ENCODE measurements at places on chromosomes 4 and X.

DNA sequence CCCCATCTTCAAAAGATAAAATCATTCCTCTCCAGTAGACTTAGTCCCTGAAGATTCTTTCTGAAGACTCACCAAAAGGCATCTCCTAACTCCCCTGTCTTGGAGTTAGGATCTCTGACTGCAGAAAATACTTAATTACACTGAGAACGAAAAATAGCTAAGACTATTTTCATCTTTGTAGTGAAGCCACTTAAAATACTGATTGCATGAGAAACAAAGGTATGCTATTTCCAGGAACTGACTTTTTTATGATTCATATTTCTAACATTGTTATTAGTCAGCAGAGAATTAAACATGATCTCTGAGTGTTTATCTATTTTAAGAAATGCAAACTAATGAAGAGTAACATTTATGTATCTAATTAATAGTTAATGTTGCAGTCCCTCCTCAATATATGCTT, 71.8 kb upstream of the NR3C2 start:
- no peak for DNase-seq

DNA sequence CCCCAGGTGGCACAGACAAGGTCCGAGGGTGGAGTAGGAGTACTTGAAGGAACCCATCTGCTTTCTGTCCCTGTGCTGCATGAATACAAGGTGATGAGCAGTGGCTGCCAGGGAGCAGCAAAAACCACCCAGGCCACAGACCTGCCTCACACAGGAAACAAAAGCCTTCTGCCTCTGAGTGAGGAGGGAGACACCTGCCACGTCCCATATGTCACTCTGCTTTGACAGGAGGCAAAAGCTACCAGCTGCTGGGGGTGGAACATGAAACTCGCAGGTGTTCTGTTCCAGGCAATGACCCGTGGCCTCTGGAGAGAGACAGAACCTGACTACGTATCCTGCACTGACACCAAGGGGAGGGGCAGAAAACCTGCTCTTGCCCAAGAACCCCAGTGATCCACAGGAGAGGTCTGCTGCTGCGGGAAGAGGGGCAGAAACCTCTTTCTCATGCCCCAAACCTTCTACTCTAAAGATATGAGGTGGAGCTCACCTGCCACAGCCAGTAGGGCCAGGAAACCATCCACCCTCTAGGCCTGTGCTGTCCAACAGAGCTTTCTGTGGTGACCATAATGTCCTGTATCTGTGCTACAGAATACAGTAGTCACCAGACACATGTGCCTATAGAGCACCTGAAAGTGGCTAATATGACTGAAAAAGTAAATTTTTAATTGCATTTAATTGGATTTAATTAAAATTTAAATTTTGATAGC, 172.9 kb downstream of the PRDM5 start:
- DNase-seq: no peak

GRCh38 chr4:20483416-20483815, 216.8 kb upstream of the PACRGL start:
- no peak for DNase-seq

GRCh38 chr4:153420361-153420760, 45.8 kb upstream of the TMEM131L start:
- no peak for DNase-seq

DNA sequence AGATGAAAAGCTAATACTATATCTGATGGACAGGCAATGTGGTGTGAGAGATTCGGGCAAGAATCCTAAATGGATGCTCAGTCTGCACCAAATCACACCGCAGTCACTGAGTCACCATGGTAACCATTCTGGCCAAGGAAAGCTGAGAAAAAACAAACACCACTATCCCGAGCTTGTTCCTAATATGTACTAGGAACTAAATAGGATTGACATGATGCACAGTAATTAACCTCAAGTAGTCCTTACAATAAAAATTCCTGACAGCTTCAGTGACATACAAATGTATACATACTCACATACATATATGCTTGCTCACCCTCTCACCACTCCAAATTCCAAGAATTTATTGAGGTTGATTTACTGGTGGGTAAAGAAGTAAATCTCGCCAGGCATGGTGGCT, 1.1 kb upstream of the RAB40A start:
- DNase-seq: no peak

GRCh38 chrX:135481696-135482179, 38.7 kb upstream of the INTS6L start:
- no peak for DNase-seq

DNA sequence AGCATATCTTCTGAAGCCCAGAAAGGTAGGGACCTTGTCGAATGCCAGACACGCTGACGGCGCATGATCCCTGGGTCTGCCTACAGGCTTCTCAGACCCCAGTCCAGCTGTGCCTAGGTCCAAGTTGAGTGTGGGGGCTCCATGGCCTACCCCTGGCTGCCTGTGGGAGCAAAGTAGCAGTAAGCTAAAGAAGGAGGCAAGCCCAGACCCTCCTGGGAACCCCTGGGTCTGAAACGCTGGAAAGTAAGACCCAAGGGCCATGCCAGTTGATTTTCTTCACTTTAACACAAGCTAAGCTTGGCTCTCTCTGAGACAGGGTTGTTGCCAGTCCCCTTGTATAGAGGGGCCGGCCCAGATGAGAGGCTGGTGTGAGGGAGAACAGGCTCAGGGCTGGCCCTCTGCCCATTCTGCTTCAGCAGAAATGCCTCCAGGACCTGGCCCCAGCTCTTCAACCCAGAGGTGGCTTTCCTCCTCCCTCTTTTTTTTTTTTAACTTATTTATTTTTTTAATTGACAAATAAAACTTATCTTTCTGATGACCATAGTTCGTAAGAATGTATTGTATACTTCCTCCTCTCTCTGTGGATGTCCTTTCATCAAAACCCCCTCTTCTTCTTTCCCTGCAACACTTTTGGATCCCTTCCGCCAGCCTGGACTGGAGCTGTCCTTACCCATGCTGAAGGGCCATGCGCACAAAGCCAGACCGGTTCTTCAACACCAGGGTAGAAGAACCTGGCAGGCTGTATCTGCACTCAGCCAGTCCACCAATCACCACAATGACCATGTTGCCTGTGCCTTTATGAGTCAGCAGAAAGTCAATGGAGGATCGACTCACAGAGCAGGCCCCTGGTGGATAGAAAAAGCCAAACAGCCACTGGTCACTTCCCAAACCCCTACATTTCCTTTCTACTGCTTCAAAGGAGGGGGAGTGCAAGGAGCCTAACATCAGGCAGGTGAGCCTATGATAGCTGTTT, 7.1 kb downstream of the AWAT2 start:
- no peak for DNase-seq

DNA sequence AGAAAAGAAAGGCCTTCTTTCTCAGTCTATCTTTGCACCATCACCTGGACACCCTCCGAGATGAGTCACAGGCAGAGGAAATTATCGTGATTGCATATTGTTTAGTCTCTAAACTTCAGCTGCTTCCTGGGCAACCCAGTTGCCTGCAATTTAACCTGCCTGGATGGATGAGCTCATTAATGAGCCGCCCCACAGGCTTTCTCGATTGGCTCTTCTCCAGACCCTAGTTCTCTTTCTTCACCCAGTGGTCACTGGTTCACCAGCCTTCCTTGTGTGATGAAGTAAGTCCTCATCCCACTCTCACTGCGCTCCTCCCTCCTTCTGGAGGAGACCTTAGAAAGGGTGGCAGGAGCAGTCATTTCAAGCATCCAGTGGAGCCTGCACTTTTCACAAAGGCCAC, 94.4 kb downstream of the SOWAHB start:
- peak; percentile 84 for DNase-seq

DNA sequence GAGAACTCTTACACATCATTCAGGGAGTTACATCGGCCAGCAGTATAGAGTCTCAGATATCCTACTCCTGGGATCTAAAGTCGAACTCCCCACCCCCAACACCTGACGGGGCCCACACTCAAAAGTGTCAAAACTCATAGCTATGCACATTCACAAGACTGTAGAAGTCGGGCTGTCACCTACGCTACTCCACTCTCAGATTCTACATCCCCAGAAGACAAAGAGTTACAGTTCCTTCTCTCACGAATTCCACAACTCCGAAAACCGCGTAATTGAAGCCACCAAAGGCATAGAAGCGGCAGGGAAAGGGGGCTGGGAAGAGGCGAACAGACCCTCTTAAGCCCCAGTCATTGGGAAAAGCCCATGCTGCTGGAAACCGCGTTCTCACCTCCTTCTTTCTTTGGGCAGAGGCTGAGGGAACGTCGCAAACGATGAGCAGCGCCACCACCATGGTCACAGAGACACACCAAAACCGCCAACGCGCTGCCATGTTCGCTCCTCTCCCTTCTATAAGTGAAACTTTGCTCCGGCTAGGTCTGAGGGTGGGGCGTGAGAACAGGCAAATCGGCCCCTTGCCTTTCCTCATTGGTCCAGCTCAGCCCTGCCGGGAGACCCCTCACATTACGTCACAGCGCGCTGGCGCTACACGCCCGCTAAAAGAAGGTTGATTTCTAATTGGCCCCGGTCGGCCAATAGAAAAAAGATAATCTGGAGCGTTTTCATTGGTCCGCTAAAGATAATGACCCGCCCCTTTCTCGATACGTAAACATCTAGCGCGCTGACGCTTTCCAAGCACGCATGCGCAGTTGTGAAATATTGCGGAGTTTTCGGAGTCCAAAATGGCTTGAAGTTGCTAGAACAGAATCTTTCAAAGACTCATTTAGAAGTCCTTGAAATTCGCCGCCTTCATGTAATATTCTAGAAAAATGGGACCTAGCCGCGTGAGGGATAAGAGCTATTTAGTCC, at the start of gene MAGT1:
MAGT1 (minus strand) TSS at position 515 of the 966 bp plus-strand sequence; CDS start at position 490, 25 bp downstream.
- DNase-seq: peak; percentile 96

DNA sequence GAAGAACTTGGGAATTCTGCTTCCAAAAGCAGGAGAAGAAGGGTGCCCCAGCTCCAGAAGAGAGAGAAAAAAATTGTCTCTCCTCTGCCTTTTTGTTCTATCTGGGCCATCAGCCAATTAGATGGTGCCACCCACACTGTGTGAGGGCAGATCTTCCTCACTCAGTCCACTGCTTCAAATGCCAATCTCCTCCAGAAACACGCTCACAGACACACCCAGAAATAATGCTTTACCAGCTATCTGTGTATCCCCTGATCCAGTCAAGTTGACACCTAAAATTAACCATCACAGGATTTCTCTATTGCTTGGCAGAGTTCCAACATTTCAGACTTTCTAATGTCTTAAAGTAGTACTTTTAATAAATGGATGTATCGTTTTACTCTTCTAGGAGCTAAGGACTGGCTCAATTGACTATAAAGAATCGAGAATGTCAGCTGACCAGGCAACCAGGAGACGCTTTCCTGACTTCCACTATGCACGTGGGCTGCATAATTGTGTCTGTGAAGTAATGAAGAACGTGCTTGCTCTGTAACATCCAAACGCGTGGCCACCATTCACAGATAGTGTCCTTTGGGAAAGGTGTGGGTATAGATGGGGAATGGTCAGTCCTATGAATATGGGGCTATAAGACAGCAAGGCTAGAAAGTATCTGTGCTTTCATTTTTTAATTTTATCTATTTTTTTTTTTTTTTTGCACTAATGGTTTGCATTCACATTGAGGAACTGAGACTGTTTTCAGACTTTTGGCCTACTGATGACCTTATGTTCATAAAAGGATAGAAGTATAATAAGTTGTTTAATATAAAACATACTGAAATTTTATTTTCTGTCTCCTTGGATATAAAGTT, 9.9 kb upstream of the SMIM20 start:
- DNase-seq: no peak

- DNase-seq: no peak
Measured at GRCh38 chr4:139368998-139369397, 66.7 kb upstream of the NDUFC1 start.

GRCh38 chrX:41014776-41015360, 70.4 kb upstream of the USP9X start:
- DNase-seq: peak; percentile 83

- DNase-seq: no peak
Measured at GRCh38 chr4:158315706-158316105, 105.4 kb downstream of the TMEM144 start.

DNA sequence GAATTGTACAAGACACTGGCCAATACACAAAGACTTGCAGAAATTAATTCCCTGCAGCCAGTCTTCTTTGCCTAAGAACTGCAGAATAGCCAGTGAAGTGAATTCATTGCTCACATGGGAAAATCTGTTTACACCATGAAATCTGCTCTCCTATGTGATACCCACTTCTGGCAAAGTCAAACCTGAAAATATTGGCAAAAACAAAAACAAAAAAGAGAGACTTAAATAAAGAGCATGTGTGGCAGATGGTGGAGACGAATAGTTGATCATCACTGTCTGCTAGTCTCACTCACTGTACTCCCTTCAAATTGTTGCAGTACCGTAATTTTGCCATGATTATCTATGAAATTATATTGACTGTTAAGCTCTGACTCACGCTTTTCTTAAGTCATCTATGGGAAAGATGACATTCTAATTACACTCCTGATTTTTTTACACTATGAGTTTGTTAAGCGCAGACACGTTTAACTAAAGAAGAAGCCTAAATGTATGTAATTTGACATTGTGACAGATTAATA, 406.8 kb downstream of the PCDH7 start:
- no peak for DNase-seq

DNA sequence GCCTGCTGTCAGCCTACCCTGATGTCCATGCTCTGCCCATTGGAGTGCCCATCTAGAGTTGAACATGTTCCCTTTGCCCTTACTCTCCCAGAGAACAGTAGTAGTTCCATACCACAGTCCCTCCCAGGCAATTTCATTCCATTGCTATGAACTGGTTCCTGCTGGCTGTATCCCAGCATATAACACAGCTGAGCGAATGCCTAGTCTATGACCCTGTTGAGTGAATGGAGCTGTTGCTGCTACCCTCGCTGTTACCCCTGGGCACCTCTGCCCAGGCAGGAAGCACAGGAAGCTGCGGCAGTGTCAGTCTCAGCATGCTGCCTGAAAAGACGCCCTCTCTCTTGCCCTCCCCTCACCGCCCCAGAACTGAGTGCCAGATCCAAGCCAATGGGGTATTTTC, 73.3 kb downstream of the SOX3 start:
- no peak for DNase-seq

GRCh38 chr4:145545538-145546174, 64.0 kb downstream of the SMAD1 start:
- DNase-seq: peak; percentile 82

- no peak for DNase-seq
Measured at GRCh38 chr4:103024996-103025395, 5.5 kb upstream of the SLC9B1 start.

DNA sequence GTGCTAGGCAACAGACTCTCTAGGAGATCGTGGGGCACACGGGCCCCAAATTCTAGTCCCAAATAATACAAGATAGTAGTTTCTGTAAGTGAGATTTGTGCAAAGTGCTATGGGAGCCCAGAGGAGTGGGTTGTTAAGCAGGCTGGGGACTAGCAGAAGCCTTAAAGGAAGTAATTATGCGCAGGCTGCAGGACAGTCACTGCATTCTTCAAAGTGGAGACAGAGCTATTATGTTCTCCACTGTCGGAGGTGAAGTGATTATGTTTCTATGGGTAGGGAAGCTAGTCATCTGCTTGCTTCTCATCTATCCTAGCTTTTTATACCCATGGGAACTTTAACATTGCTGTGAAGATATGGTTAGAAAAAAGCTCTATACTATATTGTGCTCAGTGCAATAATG, 154.2 kb downstream of the CPE start:
- DNase-seq: no peak

Measured in A172 (cell line).